ENCODE measurements at places on chromosomes 12 and 14.
A peak's percentile ranks its signal among the peaks of the same experiment; 100 is the strongest.

- DNase-seq, result no peak
Observed at GRCh38 chr14:62674563-62675237, 370.6 kb downstream of the KCNH5 start.

DNA sequence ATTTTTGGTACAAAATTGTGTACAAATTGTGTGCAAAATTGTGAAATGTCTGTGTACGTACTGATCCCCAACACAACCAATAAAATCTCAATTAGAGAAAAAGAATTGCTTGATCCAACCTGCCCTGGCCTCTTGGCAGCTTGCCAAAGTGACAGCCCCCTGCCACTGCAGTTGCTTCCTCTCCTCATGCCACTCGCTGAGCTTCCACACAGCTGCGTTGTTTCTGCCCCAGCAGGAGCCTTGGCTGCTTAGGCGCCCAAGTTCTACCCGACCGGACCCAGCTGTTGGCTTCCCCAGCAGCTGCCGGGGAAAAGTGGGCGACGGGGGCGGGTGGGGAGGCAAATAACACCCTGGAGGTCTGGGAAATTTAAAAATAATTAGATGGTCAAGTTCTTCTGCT lies 171.8 kb upstream of the ATF7IP start:
- no peak for DNase-seq

DNA sequence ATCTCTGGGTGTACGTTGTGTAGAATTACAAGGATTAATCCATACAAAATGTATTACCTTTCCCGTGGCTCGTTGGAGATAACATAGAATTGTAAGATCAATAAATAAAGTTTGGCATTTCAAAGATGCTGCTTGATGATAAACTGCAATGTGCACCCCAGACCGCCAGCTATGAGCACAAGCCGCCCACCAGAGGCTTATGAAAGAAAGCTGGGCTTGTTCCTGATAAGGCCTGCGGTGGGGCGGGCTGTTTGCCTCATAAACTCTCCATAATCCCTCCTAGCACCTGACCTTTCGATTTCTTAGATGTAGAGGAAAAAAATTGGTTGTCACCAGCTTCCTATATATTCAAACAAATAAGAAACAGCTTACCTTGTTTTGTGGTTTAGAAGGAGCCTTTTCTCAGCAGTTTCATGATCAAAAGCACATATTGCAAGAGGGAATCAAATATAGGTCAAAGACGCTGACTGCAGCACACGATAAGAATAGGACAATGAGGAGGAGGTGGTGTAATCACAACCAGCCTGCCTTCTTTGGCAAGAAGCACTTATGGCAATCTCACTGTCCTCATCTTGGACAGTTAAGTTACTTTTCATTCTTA lies 293.6 kb downstream of the RMST start:
- DNase-seq, result no peak

GRCh38 chr12:116712458-116713303 lies 25.2 kb downstream of the SPRING1 start:
- no peak for DNase-seq

GRCh38 chr12:60311940-60312339 lies 716.1 kb downstream of the SLC16A7 start:
- DNase-seq, result no peak

- no peak for DNase-seq
Observed at GRCh38 chr14:52609445-52610044, 56.9 kb downstream of the GPR137C start.

DNA sequence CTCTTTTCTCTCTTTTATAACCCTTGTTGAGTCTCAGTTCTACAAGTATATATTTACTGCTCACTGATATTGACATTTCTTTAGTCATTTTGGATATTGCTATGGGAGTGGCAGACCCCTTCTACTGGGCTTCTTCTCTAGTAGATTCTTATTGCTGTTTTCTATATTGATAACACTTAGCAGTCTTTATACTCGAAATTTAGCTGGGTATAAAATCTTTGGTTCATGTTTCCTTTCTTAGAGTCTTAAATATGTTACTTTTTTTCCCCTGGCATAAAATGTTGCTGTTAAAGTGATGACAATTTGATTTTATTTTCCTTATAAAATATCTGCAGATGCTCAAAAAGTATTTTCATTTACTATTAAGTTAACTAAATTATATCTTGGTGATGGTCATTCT lies 32.6 kb downstream of the VRK1 start:
- DNase-seq, result no peak

- DNase-seq, result no peak
Observed at GRCh38 chr12:71797531-71797930, 42.0 kb upstream of the TBC1D15 start.

GRCh38 chr12:8093291-8093690 lies 11.2 kb downstream of the NECAP1 start:
- DNase-seq, result no peak

- no peak for DNase-seq
Observed at GRCh38 chr12:82242729-82243128, 115.5 kb downstream of the CCDC59 start.

DNA sequence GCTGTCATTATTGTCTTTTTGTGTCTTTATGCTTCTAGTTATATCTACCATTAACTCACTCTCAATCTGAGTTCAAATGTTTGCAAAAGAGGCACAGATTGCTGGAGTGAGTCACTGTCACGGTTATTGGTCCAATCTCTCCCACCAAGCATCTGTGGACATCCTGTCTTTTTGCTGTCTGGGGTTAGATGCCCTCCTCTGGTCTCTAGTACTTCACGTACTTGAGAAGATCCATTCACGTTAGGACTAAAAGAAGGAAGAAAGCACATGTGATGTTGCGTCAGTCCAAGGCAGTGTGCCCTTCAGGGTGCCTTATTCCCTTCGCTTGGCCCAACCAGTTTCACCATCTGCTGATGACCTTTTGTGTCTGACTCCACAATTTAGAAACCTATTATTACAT lies 72.3 kb upstream of the STXBP6 start:
- no peak for DNase-seq

GRCh38 chr12:108561852-108562347 lies 496 bp upstream of the ISCU start:
- DNase-seq, result no peak

- DNase-seq, result no peak
Observed at GRCh38 chr12:32548691-32549281, 130.3 kb upstream of the DNM1L start.

GRCh38 chr14:74048281-74048680 lies 29.1 kb downstream of the BBOF1 start:
- no peak for DNase-seq

DNA sequence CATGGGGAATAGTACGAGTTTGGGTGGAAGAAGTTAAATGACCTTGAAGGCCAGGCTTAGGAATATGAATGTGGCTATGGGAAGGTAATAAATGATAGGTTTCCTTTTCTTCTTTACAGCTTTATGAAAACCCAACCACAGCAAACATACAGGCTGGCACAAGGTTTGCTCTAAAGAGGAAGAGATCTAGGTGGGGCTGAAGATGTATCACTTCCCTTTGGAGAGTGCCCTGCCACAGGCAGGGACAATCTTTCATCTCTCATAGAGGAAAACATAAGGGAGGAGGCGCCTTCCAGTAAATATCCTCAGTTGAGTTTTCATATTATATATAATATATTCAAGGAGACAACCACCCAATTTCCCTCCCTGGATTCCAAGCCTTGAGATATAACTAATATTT lies 72.9 kb upstream of the FRMD6 start:
- DNase-seq, result no peak

- no peak for DNase-seq
Observed at GRCh38 chr14:61545726-61546455, 149.4 kb upstream of the HIF1A start.

- no peak for DNase-seq
Observed at GRCh38 chr12:124686370-124687173, 119.2 kb upstream of the NCOR2 start.

GRCh38 chr12:7093892-7094291 lies 1.6 kb upstream of the C1R start:
- no peak for DNase-seq

- DNase-seq, result peak; percentile 50
Observed at GRCh38 chr12:47080725-47081502, 1.2 kb upstream of the AMIGO2 start.

GRCh38 chr14:21057803-21058675 lies at the start of gene RNASE8:
RNASE8 (plus strand) TSS chr14:21057822; CDS start chr14:21057893, 71 bp downstream.
- no peak for DNase-seq

GRCh38 chr12:75722714-75723200 lies 211.3 kb upstream of the KRR1 start:
- DNase-seq, result peak; percentile 13

DNA sequence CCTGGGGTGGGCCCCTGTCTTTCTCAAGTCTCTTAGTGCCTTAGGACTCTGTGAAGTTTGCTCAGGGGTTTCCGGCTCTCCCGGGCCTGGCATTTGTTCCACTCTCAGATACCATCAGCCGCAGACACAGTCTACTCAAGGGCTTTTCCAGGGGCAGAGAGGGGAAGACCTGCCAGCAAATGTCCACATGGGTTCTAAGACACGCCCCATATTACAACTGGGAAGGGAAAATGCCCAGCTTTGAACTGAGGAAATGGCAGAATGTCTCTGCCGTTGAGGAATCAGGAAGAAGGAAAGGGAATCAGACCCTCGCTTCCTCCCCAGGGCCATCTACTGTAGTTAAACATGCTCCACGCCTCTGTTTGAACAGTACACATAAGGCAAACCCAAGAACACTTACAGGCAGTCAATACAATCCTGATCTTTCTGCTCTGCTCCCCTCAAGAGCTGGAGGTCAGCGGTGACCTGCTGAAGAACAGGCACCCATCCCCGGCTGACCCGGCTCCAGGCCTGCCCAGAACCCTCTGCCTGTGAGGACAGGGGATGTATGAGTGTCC lies 7.9 kb downstream of the CCDC85C start:
- no peak for DNase-seq

DNA sequence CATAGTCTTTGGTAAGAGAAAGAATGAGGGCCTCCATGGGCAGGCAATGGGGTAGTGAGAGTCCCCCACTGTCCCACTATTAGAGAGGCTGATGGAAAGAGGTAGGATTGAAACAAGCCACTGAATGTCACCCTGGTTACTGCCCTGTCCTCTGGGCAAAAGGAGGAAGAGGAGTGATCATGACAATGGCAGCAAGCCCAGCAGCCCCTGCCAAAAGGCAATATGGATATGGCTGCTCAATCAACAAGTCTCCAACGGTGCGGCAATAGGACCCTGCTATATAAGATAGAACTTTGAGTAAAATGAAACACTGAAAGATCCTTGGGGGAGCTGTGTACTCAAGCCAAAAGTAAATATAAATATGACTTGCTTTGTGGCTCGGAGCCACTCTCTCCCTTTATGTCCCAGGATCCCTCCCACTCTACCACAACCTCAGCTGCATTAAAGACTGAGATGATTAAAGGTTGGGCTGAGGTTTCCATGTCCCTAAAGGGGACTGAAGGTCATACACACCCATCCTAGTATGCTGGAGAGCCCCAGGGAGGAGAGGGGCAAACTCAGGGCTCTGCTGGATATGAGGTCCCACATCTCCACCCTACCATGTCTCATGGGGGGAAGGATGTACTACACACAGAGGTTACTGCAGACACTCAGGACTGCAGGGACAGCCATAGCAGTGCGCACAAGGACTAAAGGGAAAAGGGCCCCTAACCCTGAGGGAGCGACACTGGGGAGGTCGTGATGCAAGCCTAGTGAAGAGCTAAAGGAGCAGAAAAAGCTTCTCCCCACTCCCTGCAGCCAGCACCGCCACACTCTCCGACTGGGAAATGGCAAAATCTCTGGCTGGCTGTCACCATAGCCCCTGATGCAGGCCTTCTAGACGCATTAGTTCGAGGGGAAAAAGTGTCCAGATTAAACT lies 5.9 kb downstream of the POMT2 start:
- DNase-seq, result no peak

GRCh38 chr14:98242903-98243302 lies 1029.1 kb downstream of the BCL11B start:
- DNase-seq, result no peak

- DNase-seq, result no peak
Observed at GRCh38 chr14:80770114-80770908, 171.2 kb downstream of the CEP128 start.

DNA sequence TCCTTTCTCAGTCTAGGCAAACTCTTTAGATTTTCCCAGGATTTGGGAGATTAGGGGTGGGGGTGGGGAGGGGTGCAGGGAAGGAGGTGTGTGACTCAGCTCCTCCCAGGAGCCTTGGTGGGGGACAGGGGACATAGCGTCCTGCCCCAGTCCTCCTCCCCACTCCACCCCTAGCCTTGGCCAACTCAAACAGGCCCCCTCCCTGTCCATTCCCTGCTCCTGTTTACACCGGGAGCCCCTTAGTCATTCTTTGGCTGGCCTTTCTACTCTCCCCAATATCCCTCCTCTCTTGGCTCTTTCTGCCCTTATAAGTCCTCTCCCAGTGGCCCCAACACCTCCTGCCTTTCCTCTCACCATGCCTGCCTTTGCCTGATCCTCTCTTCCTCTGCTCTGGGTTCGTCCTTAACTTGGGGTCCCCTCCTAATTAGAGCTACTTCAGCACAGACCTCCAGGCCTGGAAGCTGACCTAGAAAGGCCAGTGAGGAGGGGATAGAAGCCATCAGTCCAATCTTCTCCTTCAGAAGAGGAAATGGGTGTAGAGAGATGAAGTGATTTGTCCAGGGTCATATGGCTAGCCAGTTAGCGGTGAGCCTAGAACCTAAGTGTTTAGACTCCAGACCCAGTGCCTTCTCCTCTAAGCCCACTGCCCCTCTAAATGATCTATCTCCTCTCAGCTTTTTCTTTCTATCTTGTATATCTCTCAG lies 2.3 kb upstream of the ITGA5 start:
- no peak for DNase-seq

- DNase-seq, result no peak
Observed at GRCh38 chr14:85599939-85600338, 70.0 kb downstream of the FLRT2 start.

DNA sequence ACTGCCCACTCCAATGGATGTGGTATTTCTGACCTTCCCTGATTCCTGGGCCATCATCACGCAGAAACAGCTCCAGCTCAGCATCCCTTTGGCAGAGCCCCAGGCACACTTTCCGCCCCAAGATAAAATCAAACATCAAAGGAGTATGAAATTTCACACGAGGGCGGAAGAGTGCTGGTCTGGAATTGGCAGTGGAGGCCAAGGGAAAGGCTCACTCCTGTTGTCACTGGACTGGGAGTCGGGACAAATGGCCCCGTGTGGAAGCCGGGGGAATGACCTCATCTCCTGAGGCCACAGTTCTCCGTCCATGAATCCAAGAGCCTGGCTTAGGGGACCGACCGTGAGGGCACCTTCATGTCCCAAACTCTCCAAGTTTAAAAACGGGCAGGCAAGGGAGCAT lies 40.9 kb downstream of the FZD10 start:
- DNase-seq, result no peak

DNA sequence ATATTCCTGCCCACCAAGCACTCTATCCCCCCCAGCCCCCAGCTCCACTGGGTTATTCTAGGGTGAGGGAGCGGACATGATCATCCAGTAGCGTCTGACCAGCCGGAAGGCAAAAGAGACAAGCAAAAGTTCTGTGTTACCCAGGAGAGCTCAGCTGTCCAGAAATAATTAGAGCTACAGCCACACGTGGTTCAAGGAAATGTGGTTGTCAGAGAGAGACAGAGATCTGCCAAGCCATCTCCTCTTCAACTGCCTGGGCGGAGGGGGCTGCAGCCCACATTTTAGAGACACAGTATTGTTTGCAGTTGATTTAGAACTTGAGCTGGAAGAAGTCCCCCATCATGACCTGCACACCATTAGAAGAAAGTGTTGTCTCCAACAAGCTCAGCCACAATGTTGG lies 30.4 kb downstream of the DAO start:
- no peak for DNase-seq

- no peak for DNase-seq
Observed at GRCh38 chr12:6215932-6216494, 15.8 kb downstream of the CD9 start.

- DNase-seq, result no peak
Observed at GRCh38 chr12:51062631-51063397, 14.7 kb downstream of the LETMD1 start.

Measured in stimulated activated CD4-positive, alpha-beta T cell treated with anti-CD3 and anti-CD28 coated beads, Interleukin-12 subunit alpha, Interleukin-12 subunit beta, amount 100 ng/mL, for 48 hours (primary cell).